GM03348 (cell line): ENCODE measurements at places on chromosomes 5 and 9.
A peak's percentile ranks its signal among the peaks of the same experiment; 100 is the strongest.

GRCh38 chr9:104774132-104774531, 10.2 kb downstream of the NIPSNAP3B start:
- DNase-seq, result no peak

DNA sequence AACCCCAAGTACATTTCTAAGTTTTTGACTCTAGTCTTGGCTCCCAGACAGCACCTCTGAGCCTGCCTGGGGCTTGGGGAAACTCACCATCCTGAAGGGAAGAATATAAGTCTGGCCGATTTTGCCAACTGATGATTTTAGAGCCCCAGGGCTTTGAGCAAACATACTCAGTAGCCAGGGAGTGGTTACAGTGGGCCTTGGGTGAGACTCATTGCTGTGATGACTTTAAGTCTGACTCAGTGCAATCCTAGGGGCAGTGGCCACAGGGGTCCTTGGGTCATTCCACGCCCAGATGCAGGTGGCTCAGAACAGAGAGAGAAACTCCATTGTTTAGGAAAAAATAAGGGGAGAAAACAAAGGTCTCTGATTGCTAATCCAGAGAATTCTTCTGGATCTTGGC, 312.0 kb upstream of the EDIL3 start:
- DNase-seq, result no peak

DNA sequence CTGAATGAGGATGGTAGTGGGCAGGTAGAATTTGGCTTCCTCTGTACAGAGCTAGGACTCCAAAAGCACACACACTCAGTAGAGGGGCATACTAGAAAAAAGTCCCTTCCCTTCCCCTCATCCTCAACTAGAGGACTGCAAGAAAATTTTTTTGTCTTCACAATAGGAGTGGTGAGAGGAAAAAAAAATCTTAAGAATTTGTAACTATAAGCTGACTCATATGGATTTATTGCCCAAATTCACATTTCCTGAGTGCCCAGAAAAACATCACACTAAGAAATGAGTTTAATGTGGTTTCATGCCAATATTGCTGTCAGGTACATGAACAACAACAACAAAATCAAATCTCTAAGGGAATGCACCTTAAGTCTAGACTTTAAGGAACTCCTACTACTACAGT, 43.7 kb downstream of the RANBP6 start:
- peak; percentile 29 for DNase-seq

GRCh38 chr5:38347896-38348295, 89.5 kb downstream of the EGFLAM start:
- DNase-seq, result no peak

DNA sequence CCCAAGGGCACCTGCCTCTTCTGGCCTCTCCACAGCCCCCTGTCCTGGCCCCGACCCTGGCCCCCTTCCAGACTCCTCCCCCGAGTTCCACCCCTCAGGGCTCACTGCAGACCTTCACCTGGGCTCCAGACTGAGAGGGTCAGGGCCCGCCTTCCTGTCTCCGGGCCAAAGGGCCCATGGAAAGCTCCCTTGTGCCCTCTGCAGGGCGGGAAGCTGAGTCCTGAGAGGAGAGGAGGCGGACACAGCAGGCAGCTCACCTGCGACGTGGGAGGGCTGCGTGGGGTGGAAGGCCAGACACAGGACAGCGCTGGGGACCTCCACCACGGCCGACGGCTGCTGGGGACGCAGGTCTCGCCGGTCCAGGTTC, 20.6 kb downstream of the DYNC2I2 start:
- DNase-seq, result no peak

DNA sequence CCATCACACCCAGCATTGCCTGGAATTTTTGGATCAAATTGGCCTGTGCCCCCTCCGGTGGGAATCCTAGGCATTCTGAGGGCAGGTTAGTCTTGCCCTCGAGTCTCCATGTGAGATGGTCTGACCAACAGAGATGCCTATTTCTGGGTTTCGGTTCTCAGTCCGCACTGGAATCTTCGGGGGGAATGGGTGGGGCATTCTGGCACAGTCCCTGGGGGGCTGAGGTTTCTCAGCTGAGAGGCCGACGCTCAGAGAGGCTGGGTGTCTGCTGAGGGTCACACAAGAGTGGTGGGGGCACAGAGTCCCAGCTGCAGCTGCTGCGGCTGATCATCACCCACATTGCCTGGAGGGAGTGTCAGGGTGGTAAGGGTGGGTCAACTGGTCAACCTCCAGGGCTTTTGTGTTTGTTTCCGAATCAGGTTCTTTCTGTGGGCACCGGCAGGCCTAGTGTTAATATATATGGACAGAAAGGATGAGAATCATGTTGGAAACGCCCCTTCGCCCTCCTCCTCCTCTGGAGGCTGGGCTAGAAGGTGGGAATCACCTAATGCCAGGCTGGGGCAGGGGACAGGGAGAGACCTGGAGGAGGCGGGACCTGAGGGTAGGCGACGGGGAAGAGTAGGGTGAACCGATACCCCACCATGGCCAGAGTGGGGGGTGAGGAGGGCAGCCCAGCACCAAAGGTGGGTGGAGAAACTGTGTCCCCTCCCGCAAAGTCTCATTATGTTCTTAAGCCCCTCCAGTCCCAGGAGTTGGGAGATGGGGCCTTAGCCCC, 149.5 kb upstream of the PHYKPL start:
- no peak for DNase-seq

DNA sequence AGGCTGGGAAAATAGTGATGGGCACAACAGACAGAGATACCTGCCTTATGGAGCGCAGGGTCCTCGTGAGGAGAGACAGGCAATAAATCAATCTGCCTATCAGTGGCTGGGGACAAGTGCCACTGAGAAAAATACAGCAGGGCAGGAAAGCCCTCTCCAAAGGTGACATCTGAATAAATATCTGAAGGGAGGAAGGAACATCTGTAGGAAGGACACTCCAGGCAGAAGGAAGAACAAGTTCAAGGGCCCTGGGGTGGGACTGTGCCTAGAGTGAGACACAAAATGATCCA, 53.7 kb upstream of the SLC25A51 start:
- no peak for DNase-seq

- DNase-seq, result no peak
Measured at GRCh38 chr9:87991151-87991870, 17.0 kb upstream of the CDK20 start.

- DNase-seq, result peak; percentile 86
Measured at GRCh38 chr9:77588271-77588937, 59.7 kb downstream of the GNA14 start.

- no peak for DNase-seq
Measured at GRCh38 chr5:154205441-154206117, 15.0 kb downstream of the GALNT10 start.

DNA sequence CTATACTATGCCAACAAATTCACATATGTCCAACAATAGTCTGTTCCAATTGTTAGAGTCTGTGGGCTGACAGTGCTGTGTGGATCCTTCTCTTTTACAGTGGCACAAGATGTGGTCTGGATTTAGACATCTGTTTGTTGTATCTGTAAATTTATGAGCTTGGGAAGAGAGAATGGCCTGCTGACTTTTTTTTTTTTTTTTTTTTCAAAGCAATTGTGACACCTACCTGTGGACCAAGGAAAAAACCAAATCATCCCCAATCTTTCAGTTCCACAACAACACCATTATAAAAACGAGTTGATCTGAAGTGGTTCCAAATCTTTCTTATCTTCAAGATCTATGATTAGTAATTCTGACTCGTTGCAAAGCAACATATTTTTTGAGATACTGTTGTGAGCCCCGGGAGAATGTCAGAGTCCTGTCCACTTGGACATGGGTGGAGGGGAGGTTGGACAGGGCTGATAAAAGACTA, 4.9 kb downstream of the IRX2 start:
- DNase-seq, result peak; percentile 46

GRCh38 chr9:136318111-136318775, 9.1 kb upstream of the GPSM1 start:
- no peak for DNase-seq

GRCh38 chr9:114157516-114158176, 2.3 kb downstream of the COL27A1 start:
- no peak for DNase-seq

- no peak for DNase-seq
Measured at GRCh38 chr9:128495296-128495695, 9.2 kb upstream of the GLE1 start.

DNA sequence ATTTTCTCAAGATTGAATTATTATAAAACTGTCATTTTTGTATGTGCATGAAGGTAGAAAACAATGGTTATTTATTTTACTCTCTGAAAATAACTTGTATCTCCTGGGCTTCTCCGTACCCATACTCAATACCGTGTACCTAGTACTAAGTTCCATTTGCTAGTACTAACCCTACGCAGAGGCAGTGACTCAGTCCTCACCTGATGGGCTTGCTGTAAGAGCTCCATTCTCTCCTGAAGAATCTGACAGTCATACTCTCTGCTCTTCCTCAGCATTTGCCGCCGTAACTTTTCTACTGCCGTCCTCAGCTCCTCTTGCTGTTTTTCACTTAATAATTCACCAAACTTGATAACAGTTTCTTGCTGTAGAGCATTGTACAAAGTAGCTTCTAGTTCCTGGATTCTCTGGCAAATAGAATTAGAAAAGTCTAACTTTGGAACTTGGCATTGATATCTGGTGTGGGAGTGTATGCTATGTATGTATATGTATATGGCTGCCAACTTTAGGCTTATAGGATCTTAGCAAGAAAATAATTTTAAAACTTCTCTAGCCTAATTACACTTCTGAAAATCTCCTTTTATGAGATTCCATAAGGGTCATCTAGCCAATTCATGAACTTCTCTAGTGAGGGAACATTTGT, 108.0 kb upstream of the DPYSL3 start:
- DNase-seq, result no peak

DNA sequence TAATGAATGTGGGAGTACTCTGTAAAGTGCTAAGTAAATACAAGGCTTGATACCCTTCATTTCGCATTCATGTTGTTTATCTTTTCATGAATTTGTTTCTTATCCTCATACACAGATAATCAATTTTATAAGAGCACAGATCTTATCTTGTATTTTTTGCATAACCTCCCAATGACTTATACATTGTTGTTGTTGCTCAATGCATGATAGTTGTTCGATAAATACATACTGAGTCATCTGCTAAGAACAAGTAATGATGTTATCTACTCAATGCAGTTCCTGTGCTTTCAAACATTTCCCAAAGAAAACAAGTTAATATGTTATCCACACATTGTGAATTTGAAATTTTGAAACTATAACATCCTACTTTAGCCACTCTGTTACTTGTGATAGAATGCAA, 60.7 kb downstream of the TAF11L14 start:
- no peak for DNase-seq

DNA sequence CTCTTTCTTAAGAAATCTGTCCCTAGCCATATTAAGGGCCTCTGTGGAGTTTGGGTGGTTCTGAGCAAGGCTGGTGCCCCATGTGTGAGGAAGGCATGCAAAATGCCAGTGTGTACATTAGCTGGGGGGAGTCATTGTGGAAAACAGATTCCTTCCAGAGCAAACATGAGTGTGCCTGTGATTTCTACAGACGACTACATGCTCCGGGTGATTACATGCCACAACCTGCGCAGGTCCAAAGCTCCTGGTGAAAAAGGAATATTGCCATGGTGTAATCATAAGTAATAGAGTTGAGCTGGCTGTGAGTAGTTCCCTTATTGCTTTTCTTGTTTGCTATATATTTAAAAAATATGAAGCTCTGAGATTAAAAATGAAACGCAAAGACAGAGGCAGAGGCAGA, 102.1 kb downstream of the ACER2 start:
- no peak for DNase-seq

GRCh38 chr9:68781928-68782327, 76.9 kb downstream of the PIP5K1B start:
- no peak for DNase-seq

- DNase-seq, result no peak
Measured at GRCh38 chr5:94040591-94041148, 299.3 kb upstream of the POU5F2 start.

- no peak for DNase-seq
Measured at GRCh38 chr5:172442592-172442991, 11.7 kb downstream of the SH3PXD2B start.

DNA sequence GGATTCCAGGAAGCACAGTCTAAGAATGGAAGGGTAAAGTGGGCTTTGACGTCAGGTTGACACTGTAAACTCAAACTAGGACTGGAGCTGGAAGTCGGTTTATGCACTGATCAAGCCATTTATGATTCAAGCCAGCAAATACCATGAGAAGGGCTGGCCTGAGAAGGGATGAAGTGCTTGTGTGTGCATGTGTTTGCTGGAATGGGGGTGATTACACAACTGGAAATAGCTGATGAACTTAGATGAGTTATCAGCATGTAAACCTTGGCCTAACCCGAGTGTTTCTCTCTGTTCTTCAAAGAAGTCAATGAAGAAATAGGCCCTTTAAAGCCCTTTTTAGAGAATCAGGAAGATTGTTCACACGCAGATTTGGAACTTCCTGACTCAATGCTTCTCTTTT, 287.6 kb downstream of the RFX3 start:
- no peak for DNase-seq

DNA sequence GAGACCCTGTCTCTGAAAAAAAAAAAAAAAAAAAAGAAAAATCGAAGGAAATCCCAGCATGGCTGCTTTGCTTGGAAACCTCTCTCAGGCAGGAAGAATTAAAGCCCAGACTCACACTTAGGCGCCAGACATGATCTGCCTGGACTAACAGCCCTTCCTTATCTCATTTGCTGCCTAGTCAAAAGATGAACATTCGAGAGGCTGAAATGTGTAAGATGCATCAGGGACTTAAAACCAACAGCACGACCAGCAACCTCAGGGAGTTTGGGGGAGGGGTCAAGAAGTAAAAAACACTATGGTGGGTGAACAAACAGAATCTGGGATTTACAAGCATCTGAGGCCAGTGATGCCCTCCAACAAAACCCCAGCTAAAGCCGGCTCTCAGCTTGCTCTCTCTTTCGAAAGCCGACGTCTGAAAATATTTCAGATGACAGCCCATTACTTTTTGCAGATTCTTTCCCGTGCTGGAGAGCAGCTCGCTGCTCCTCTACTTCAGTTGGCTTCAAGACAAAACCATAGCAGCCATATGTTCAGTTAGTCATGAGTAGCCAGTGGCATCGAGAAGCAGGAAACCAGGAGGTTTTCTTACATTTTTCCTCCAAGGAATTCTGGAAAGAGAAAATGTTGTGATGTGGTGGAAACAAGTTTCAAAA, 249.9 kb downstream of the MARCHF11 start:
- no peak for DNase-seq

GRCh38 chr9:113873926-113874325, 2.2 kb upstream of the ZNF618 start:
- no peak for DNase-seq

DNA sequence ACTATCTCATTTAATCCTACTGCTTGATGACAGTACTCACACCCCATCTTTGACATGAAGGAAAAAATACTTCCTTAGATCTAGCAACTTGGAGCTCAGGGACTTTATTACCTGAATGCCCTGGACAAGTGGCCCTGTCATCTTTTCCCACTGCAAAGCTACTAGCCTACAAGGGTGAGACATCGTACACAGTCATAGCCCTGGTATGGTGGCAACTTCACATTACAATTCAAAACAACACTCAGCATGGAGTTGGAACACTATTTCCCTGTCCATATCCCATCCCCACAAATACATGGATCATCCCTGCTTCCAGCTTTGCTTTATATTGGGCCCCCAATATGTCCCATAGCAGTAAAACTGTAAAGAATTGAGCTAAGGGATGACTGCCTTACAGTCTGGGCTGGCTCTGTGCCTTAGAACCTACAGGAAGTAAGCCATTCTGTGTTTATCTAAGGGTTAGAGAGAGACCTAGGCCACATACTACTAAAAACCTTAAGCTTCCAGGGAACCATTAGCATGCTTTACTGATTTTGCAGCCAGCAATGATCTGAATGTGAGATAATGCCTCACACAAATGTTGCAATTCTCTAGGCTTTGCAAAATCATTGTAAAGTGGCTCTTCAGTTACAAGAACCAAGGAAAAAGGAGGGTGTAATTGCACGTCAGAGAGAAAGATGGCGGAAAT, 55.9 kb downstream of the OTULIN start:
- DNase-seq, result peak; percentile 52

GRCh38 chr5:160978944-160979343, 126.9 kb upstream of the ATP10B start:
- no peak for DNase-seq
